ENCODE measurements at places on chromosomes 1 and 21. TPM values are rescaled to one million over a fixed set of nuclear protein-coding genes. Genes with fewer than 3 reads are reported as not detected.

The TMEM9 gene
- 33.6 TPM for total RNA-seq

DNA sequence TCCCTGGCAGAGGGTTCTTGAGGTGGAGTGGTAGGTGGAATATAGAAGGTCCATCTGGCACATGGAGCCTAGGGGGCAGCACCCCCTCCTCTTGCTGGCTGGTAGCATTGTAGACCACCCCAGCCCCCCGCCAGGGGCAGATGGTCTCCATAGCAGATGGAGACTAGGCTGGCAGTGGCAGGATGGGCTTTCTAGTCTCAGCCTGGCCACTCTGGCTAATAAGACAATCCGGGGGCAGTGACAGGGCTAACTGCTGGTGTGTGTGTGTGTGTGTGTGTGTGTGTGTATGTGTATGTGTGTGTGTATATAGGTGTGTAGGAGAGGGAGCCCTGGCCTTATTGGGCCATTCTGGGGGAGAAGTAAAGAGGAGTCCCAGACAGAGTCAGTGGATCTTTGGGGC, 16.1 kb downstream of the UTP11 start:
- no peak overlapping the region for H3K27ac ChIP-seq
- H3K4me1 ChIP-seq, result peaks cover 25% of the 10 kb centered on the region
- no peak overlapping the region for H3K4me3 ChIP-seq
- H3K36me3 ChIP-seq, result peaks cover 16% of the 10 kb centered on the region
- H3K27me3 ChIP-seq, result no peaks in the 10 kb centered on the region
- no peak for DNase-seq

The ATP5IF1 gene
- 143 TPM for total RNA-seq

GRCh38 chr21:33492571-33492970, 1.1 kb upstream of the DNAJC28 start:
- no peaks in the 10 kb centered on the region for H3K27me3 ChIP-seq
- H3K4me1 ChIP-seq, result peaks cover 30% of the 10 kb centered on the region
- no peak overlapping the region for H3K4me3 ChIP-seq
- H3K27ac ChIP-seq, result no peak overlapping the region
- H3K36me3 ChIP-seq, result no peaks in the 10 kb centered on the region

DNA sequence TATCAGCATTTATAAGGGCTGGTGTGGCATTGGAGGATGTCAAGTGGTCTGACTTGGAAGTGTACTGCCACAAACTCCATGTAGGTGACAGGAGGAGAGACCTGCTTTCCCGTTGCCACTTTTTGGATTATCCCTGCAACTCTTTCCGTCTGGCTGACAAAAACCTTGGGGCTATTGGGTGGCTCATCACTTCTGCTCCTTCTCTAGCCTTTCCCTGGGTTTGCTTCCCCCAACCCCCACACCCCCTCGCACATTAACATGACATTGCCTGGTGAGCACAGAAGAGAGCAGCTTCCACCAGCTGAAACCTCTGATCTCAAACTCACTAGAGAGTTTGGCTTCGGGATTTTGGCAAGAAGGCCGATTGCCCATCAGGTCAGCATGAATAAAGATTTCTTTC, 39.2 kb downstream of the PROX1 start:
- no peak overlapping the region for H3K4me3 ChIP-seq
- peak; percentile 29 for DNase-seq
- no peaks in the 10 kb centered on the region for H3K27me3 ChIP-seq
- H3K36me3 ChIP-seq, result peaks cover 66% of the 10 kb centered on the region
- H3K27ac ChIP-seq, result peak overlapping the region; percentile 85

DNA sequence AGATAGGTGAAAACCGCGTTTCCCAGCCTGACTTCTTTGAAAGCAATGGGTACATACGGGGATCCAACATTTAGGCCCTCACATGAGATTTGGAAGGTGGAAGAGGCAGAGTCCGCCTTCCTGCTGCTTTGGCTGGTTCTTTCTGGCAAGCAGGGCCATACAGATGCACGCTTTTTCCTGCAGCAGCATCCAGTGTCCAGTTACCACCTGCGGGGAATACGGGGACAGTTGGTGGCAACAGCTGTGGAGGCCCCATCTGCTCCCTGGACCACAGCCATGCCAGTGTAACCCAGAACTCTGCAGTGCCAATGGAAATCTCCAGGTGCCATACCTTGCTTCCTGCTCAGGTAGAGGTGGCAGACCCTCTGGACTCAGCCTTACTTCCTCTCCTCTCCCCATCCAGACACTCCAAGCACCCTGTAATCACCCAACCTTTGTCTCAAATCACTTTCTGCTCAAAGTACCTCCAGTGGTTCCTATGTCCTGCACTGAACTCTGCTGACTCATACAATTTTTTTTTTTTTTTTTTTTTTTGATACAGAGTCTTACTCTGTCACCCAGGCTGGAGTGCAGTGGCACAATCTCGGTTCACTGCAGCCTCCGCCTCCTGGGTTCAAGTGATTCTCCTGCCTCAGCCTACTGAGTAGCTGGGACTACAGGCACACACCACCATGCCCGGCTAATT, 68.3 kb downstream of the SLC16A1 start:
- H3K36me3 ChIP-seq, result no peaks in the 10 kb centered on the region
- H3K27ac ChIP-seq, result no peak overlapping the region
- H3K4me3 ChIP-seq, result no peak overlapping the region

- H3K36me3 ChIP-seq, result no peaks in the 10 kb centered on the region
- peaks cover 53% of the 10 kb centered on the region for H3K27me3 ChIP-seq
- no peak overlapping the region for H3K4me3 ChIP-seq
- no peak for DNase-seq
These were observed 82.0 kb downstream of the UBIAD1 start for GRCh38 chr1:11354893-11355553.

DNA sequence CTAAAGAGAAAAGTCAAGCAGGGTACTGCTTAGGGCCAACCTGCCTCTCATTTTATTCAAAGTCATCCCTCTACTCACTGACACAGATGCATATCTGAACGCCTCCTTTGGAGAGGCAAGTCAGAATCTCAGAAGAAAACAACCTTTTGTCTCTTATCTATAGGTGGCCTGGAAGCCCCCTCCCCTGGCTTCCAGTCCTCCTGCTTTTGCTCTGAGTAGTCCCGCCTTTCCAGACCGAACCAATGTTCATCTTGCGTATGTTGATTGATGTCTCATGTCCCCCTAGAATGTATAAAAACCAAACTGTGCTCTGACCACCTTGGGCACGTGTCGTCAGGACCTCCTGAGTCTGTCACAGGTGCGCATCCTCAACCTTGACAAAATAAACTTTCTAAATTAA, 81.8 kb downstream of the WDR4 start:
- H3K4me3 ChIP-seq, result no peak overlapping the region
- H3K27ac ChIP-seq, result no peak overlapping the region
- peaks cover 27% of the 10 kb centered on the region for H3K4me1 ChIP-seq
- no peak for DNase-seq
- H3K27me3 ChIP-seq, result no peaks in the 10 kb centered on the region

The TSPEAR gene
- total RNA-seq, result 0.07 TPM
